ENCODE measurements at places on chromosomes 5 and 9. TPM values are rescaled to one million over a fixed set of nuclear protein-coding genes. Genes with fewer than 3 reads are reported as not detected.

GRCh38 chr9:36924071-36924470, 110.0 kb downstream of the PAX5 start:
- DNase-seq = peak; percentile 78

- no peak for DNase-seq
Observed at GRCh38 chr5:137825165-137825564, 42.5 kb upstream of the MYOT start.

DNA sequence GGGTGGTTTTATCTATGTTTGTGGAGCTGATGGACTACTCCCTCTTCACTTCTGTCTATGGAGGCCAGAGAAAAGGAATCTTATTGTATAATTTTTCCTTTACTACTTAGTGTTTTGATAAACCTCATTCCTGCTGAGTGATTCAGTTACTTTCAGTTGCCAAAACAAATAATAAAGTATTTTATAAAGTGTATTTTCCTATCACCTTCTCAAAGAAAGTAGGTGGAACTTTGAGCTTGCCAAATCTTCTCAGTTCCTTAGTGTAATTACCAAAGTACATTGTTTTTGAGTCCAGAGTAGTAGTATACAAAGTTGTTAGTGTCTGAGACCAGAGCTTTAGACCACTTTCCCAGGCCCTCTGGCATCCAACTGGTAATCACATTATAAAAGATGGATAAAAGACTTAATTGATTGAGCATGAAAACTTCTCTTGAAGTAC, 13.5 kb downstream of the RABGAP1 start:
- no peak for DNase-seq

- no peak for DNase-seq
Observed at GRCh38 chr5:124697501-124697900, 48.9 kb downstream of the ZNF608 start.

GRCh38 chr5:81097713-81098112, 135.4 kb upstream of the CKMT2 start:
- no peak for DNase-seq

DNA sequence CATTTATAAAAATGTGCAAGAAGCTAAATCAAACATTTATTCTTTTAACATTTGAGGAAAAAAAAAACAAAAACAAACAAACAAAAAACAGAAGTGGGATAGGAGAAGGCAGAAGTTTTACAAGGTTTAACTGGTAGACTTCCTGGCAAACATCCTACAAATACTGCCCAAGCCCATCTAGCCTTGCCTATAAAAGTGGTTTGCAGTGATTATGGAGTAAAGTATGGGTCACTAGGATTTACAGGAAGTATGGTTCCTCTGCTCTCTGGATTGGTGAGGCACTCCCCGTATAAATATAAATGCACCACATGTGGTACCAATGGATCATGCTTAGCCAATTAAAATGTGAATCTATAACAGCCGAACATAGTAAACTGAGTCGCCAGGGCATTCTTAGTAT, 291.9 kb downstream of the EDIL3 start:
- no peak for DNase-seq

DNA sequence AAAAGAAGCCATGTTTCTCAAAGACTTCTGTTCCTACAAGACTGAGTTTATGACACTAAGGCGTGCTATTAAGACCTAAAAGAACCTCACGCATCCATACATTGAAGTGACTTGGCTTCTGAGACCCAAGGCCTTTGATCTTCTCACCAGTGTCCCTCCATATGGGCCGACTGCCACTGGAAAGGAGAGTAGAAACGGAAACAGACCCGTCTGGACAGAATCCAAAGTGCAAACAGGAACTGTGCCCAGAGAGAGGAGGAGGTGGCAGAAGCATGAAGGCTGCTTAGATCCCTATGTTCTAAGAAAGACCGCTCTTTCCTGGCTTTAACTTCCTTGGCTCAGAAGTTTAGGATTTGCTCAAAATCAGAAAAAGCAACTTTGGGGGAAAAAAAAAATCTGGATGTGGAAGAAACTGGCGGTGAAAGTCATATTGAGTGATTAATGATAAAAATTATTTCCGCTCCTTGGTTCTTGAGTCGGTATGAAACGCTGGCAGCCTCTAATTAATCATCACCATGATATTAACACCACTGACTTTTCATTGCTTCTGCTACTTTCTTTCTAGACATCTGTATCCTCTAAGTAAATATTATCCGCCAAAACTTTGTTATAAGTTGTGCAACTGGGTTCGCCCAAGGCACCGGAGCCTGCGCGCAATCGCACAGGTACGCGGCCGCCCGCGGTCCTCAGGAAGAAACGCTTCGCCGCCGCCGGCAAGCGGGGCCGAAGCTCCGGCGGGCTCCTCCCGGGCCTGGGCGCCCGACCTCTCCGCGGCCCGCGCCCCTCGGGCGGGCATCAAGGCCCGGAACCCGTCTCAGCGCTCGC, 726 bp downstream of the DAP start:
- peak; percentile 56 for DNase-seq

- no peak for DNase-seq
Observed at GRCh38 chr5:118220556-118221195, 767.7 kb downstream of the DTWD2 start.

DNA sequence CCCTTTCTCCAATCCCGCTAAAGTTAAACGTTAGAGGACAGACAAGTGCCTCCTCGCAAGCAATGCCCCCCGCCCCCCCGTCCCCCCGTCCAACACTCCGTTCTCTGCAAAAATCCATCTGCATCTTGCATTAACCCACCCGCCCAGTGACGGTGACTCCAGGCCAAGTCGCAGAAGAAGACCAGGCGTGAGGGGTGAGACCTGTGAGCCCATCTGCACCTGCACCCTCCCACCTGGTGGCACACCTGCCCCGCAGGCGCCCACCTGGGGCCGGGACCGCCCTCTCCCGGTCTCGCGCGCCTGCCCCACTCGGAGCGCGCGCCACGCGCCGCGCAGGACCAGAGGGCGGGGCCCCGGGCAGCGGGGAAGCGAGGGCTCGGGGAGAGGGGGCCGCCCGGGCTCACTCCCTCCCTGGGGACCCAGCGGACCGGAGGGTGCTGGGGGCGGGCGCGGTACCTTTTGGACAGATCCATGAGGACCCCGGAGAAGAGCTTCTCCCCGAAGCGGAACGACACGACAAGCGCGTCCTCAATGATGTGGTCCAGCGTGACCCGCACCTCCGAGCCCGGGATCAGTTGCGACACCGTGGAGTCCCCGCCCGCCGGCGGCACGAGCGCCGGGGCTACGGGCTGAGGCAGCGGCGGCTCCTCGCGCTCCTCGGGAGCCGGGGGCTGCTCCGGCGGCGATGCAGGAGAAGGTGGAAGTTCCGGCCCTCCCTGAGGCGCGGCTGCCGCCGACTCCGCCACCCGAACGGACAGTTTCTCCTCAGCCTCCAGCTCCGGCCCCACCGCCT, 705 bp downstream of the PWWP2A start:
- DNase-seq = peak; percentile 39

- DNase-seq = no peak
Observed at GRCh38 chr5:93381057-93381456, 200.0 kb downstream of the NR2F1-AS1 start.

DNA sequence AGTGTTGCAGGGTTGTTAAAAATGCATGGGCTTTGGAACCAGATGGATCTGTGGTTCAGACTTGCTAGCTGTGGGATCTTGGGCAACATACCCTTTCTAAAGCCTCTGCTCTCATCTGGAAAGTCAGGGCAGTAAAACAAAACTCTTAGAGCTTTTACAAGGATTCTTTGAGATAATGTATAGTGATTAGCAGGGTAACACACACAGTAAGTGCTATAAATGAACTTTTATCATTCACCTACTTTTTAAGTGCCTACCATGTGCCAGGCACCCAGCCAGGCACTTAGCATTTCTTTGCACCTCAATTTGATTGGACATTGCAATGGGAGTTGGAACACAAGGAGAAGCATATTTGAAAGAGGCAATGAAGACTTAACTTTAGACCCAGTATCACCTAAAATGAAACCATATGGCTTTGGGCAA, 208.6 kb upstream of the PAPPA start:
- no peak for DNase-seq

DNA sequence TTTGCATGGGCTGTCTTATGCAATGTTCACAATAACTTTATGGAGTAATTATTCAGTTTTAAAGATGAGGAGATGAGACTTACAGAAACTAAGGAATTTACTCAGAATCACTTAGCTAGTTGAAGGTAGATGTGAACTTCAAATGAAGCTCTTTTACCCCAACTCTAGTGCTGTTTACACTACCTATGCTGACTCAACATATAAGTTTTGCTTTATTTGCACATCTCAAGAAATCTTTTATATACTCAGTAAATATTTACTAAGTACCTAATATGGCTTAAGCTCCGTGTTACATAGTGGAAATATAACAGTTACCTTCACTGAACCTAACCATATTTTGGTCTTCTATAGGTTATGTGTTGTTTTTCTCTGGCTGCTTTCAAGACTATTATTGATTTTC, 293.2 kb downstream of the ANXA1 start:
- DNase-seq = no peak

GRCh38 chr5:81965524-81965923, 6.3 kb upstream of the ATG10 start:
- DNase-seq = no peak

DNA sequence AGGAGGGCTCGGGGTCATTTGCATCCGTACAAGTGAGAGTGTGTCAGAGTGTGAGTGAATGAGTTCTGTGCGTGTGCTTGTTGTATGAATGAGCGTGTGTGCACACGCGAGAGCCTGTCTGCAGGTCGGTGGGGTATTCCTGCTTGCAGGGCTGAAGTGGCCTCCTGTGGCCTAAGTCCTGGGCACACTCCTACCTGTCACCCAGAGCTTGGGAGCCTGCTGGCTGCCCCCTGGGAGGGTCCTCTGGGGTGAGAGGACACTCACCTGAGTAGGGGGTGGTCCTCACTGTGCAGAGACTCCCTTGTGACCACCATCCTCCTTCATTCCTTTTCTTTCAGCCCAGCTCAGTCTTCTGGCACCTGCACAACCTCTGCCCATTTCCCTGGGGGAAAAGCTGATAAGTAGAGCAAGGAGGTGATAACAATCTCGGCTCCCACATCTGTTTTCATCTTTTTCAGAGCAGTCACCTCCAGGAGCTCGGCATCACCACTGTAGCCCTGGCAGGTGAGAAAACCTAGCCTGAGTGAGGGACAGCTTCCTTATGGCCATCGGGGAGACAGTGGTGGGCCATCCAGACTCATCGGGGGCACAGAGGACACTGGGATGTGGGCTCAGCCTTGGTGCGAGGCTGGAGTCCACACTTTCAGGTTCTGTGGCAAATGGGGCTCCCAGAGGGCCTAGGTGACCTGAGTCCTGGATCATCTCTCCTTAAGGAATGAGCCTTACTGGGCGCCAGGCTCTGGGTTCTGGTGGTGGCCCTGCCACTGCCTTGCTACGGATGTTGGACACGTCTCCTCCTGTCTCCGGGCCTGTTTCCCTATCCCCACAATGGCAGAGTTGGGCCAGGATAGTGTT, 38.7 kb upstream of the SYNPO start:
- no peak for DNase-seq

DNA sequence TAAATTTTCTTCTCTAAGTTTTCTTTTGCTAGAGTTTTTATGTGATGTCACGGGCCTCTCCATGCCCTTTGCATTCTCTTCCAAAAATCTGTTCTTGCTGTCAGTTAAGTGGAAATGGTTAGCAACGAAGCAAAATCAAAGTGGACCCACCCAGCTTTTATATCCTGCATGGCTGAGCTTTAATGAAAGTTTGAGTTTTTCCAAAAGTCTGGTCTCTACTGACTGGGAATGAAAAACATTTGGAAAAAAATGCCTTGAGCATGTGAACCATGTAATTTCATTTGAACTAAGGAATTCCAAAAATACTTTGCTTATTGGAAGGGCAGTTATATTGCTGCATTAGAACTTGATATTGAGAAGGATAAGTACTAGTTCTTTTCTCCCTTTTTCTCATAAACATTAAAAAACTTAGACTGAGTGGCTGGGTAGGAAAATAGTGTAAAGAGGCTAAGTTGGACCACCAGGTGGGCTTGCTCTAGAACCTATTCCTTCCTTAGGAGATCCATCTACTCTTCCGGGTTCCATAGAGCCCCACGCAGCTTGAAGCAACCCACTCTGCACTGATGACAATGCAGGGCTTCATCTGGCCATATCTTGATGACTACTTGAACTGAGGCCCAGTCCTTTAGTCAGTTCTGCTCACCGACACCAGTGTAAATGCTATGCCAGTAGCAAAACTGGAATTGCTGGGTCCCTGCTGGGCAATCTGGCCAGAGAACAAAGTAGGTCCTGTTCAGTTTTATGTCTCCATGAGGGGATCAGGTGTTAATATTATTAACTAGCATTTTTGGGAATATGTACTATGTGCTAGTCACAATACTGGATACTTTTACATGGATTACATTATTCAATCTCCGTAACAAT, 17.4 kb upstream of the RIC1 start:
- DNase-seq = no peak

DNA sequence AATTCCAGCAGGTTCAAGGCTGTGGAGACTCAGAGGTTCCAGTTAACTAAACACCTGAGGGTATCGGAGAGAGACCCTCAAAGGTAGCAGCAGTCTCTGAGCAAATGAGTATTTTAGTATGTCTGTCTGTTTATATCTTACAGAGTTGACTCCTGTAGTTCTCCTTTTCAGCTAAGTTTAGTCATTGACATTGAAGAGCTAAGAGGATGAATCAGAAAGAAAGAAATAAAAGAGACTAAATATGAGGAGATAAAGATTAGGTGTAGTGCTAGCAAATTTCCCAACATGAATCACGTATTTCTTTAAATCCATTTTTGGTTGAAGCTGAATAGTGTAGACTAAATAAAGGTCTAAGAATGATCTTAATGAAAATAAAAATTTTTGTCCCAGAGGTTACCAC, 474.0 kb upstream of the RGMB start:
- no peak for DNase-seq

PCYOX1L gene
- total RNA-seq = 13.3 TPM

SH2D3C gene
- total RNA-seq = 72.6 TPM

EDIL3 gene
- 0.44 TPM for total RNA-seq

DNAH5 gene
- under 0.01 TPM for total RNA-seq

SLC25A2 gene
- total RNA-seq = 0.20 TPM

ANKRD33B gene
- total RNA-seq = 1.4 TPM

RAB3C gene
- 0.22 TPM for total RNA-seq

FAM13B gene
- 10.9 TPM for total RNA-seq

WDR31 gene
- total RNA-seq = 0.20 TPM

UBE2D2 gene
- 56.0 TPM for total RNA-seq

STKLD1 gene
- total RNA-seq = 0.44 TPM

IFNK gene
- not detected for total RNA-seq

GRXCR2 gene
- not detected for total RNA-seq

All from lung microvascular endothelial cell (primary cell).